ENCODE measurements at places on chromosomes 2 and 18.

DNA sequence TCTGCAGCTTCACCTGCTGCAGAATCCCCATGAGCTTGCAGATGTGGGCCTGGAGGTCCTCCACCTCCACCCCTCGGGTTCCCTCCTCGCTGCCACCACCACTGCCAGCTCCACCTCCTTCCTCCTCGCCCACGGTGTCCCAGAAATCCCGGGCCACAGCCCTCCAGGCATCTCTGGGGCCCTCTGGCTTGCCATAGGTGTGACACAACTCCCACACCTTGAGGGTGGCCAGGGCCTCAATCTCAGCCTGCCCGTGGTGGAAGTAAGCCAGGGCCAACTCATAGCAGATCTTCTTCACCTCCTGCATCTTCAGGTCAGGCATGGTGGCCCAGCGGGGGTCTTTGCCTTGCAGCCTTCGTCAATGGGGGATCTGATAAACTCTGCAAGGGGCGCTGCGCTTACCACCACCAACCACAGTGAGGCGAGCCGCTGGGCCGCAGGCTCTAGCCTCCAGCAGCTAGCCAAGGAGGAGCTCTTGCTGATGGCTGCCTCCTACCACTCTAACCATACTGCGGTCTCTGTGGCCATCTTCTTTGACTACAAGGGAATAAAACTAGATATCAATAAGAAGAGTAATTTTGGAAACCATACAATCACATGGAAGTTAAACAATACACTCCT lies 36.1 kb upstream of the ANKRD62 start:
- no peak for DNase-seq

DNA sequence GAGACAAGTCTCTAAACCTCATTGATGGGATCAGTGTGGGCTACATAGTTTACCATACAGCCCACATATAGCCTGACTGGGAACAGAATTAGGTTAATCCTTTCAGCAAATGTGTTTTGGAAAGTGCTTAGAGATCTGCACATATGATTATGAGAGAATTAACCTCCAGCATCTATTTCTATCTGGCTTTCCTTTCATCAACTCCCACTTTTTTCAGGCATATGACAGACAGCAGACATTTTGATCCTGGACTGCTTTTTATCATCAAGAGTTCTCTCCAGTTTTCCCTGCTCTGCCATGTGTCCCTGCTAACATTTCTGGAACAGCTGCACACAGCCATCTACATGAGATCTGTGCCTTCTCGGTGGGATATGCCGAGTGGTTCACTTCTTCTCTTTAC lies 139.5 kb upstream of the LRP1B start:
- no peak for DNase-seq

DNA sequence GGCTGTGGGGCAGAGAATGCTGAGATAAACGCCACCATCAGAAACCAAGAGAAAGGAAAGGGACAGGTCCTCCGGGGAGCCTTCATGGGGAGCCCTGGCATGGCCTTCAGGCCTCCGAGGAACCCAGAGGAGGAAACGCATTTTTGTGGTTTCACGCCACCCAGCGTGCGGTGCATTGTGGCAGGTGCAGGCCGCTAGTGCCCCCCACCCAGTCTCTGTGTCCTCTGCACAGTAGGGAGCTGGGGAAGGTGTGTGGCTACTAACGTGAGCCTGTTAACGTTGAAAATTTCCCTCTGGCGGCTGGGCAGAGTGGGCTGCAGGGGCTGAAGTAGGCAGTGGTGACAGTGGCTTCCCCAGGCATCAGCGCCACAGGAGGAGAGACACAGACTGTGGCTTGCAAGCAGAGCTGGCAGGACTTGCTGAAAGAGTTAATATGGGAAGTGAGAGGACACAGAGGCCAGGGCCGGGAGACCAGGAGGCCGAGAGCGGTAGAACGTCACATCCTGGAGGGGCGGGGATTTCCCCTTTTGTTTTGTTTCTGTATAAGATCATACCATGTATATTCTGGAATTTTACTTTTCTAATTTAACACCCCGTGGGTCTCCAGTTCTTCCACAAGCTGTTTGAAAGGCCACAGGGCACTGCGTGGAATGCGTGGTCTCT lies 166.9 kb downstream of the GBX2 start:
- no peak for DNase-seq

GRCh38 chr2:10432311-10433181 lies 15.6 kb downstream of the ODC1 start:
- DNase-seq, result no peak

DNA sequence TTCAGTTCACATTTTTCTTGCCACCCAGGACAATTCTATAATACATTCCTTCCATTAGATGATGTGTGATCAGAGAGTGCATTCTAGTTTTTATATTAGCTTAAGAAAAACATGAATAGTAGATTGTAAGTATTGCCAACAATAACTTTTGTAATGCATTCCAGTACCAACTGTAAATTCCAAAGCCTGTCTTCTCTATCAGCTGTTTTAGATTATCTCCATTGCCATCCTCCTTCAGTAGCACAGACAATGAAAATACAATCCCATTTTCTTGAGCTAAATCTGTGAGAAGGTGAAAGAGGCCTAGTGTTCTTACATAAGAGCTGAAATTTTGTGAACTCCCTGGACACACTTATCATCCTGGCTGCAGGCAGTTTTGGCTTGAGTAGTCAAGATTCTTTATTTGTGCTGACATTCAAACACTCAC lies 103.9 kb downstream of the CCBE1 start:
- DNase-seq, result no peak

DNA sequence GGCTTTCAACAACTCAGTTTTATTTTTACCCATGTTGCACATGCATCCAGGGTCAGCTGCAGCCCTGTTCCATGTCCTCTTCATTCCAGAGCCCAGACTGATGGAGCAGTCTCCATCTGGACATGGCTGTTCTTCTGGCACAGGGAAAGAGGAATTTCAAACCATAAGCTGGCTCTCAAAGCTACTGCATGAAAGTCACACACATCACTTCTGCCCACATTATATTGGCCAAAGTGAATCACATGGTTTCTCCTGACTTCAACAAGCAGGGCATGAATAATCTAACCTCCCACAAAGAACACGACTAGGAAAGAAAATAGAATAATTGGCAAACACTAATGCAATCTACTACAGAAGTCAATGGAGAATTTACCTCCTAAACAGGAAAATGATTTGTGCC lies 94.2 kb downstream of the FTCDNL1 start:
- DNase-seq, result no peak

DNA sequence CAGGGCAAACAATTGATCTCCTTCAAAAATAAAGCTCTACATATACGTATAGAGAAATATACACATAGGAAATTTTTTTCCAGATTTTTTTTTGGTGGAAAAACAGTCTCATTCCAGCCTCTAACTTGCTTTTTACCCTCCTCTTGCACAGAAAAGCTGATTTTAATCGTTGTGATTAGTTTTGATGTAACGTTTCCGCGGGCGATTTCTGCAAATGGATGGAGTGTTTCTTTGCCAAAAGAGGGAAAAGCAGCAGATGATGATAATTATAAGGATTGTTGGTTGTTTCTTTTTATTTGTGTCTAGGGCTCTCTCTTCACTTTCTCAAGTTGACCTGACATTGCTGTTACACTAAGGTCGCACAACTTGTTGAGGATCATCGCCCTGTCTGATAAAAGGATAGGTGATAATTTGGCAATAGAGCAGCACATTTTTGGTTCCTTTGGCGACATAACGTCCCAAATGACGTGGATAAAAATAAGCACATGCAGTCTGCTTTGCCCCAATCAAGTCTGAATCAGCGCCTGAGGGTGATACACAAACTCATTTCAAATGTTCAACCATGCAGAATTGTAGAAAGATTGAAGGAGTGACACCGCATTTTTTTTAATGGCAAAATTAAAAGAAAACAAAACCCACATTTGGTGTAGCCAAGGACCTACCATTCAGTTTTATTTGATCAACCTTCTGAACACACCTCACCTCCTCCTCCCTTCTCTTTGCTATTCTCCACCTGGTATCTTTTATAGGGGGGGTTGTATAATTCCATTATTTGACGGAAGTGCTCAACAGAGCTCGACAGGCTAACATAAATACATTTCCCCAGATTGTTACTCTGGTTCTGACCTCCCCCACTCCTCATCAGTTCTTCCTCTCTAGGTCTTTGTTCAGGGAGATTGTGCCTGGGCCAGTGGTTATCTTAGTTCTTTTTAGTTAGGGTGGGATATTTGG lies 109.6 kb upstream of the KCTD1 start:
- no peak for DNase-seq

- peak; percentile 78 for DNase-seq
Observed at GRCh38 chr2:171317492-171318125, 116.2 kb downstream of the METTL8 start.

DNA sequence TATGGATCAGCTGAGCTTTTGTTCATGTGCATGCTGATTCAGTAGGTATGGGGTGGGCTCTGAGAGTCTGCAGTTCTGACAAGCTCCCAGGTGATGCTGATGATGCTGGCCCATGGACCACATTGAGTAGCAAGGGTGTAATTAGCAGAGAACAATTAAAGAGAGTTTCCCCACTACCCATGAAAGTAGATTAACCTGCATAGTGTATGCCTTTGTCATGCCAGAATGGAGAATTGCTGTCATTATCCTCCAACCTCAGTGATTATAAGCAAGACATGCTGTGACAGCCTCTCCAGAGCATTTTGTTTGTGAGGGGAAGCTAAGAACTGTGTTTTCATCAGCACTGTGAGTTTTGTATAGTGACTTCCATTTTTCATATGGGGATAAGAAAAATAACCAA lies 59.5 kb upstream of the LYPD1 start:
- no peak for DNase-seq

DNA sequence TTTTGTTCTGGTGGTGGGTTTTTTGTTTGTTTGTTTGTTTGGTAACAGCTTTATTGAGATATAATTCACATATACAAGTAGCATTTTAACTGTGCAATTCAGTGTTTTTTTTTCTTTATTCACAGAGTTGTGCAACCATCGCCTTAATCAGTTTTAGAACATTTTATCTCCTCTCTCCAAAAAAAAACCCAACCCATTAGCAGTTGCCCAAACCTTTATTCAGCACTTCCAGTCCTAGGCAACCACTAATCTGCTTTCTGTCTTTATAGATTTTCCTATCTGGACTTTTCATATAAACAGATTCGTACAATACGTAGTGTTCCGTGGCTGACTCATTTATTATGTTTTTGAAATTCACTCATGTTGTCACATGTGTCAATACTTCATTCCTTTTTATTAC lies 38.7 kb downstream of the CCDC138 start:
- no peak for DNase-seq

DNA sequence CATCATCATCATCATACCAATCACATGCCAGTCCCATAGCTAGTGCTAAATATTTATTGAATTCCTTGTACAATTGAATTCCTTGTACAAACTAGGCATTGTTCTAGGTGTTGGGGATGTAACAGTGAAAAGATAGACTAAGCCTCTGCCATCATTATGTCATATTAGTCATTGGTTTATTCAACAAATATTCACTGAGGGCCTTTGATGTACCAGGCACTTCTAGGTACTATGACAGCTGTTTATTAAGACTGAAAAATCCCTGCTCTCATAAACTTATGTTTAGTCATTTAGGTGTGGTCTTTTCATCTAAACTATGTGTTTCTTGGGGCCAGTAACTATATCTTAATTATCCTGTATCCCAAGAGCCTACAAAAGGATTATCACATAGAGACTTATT lies 412.3 kb upstream of the ETAA1 start:
- DNase-seq, result no peak

- no peak for DNase-seq
Observed at GRCh38 chr18:74137920-74138538, 9.6 kb downstream of the FBXO15 start.

DNA sequence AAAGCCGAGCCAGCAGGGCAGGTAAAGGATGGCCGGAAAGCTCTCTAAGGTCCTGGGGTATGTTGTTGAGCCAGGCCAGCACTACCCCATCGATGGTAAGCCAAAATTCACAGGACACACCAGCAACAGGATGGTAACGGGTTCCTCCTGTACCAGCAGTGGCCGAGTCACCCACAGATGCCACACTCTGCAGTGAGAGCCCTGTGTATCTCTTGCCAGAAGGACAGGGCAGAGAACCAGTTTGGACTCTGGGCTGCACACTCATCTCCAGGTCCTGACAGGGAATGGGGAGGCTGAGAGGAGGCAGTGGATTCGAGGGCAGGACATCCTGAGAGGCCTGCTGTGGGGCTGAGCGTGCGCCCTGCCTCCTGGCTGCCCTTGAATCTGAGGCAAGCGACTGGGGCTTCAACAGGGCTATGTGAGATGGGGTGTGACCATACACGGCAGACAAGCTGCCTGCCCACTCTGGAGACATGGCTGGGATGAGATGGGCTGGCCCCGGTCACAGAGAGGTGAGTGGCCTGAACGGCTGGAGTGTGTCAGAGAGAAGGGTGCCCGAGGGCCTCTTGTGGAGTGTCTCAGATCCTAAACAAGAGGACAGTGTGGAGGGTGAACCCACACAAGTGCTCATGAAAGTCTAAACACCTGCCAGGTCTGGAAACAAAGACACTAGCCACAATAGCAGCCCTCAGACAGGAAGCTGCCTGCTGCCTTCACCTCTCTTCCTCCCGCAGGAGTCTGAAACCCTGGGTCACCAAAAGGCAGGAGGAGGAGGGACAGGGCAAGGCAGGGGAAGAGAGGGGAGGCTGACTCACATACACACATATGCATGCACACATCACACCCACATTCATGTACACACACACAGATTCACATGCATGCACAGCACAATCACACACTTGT lies 182.3 kb downstream of the LOXHD1 start:
- DNase-seq, result no peak

- DNase-seq, result no peak
Observed at GRCh38 chr2:42895134-42895790, 102.9 kb upstream of the HAAO start.

- DNase-seq, result no peak
Observed at GRCh38 chr18:35466334-35466733, 31.4 kb downstream of the INO80C start.

DNA sequence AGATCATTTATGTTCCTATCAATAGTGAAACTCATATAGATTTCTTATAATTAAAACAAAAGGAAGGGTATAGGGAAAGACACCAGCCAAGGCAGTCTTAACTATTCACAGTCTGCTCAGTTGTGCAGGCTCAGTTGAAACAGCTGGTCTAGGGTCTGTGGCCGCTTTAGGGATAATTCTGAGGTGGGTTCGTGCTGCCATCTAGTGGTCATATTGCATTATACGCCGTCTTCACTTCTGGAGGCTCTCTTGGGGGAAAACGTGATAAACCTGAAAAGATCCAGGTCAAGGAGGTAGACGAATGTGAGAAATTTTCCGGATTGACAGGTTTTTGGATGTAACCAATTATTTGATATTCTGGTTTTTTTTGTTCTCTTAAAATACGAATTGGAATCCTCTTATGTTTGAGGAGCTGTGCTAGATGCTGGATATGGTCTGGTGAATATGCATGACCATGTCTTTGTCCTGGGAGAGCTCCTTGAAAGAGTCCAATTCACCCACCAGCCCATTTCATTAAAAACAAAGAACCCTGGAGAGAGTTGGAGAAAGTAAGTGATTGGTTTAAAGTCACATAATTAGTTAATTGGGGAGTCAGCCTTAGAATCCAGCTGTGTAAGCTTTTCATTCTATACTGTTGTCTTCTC lies 492.4 kb downstream of the PLCL1 start:
- DNase-seq, result peak; percentile 58

- no peak for DNase-seq
Observed at GRCh38 chr18:62781893-62782292, 66.6 kb downstream of the PHLPP1 start.

- DNase-seq, result no peak
Observed at GRCh38 chr2:26172871-26173775, at the start of gene GAREM2. GAREM2 (plus strand) TSS chr2:26173088; CDS start chr2:26173221, 133 bp downstream.

Measured in activated CD4-positive, alpha-beta T cell treated with anti-CD3 and anti-CD28 coated beads, Interleukin-2, Interleukin-4, amounts not matched to agents 100 ng/mL and 50 ng/mL, durations not matched to agents 16 hours and 8 hours (primary cell).